A549 treated with RU486 at 1 μM for 4 hours (cell line): ENCODE measurements at places on chromosomes 12 and 14. TPM values are rescaled to one million over a fixed set of nuclear protein-coding genes. Genes with fewer than 3 reads are reported as not detected.

Gene NELL2
- 0.46 TPM in 1 of 5 replicates, not detected in the others for total RNA-seq

Gene TPPP2
- total RNA-seq, result not detected in 5 replicates

Gene ANKS1B
- 0.13 to 0.73 TPM (median 0.46 TPM) in 5 replicates for total RNA-seq

Gene RNASE11
- total RNA-seq, result not detected in 5 replicates

Gene RPL6
- 2,098 to 2,625 TPM (median 2,187 TPM) in 5 replicates for total RNA-seq

Gene TMTC1
- 0.01 to 0.18 TPM (median 0.09 TPM) in 5 replicates for total RNA-seq

Gene PIWIL1
- total RNA-seq, result not detected in 5 replicates

Gene TAS2R50
- total RNA-seq, result not detected in 5 replicates

Gene SYNDIG1L
- not detected in 5 replicates for total RNA-seq

Gene TAC3
- total RNA-seq, result 0.20 TPM in 1 of 5 replicates, not detected in the others

Gene TROAP
- total RNA-seq, result 83.7 to 108 TPM (median 90.5 TPM) in 5 replicates

Gene PLCZ1
- total RNA-seq, result not detected in 5 replicates

Gene GPR84
- not detected in 5 replicates for total RNA-seq

Gene SLCO1B3
- total RNA-seq, result 5.3 to 16.7 TPM (median 15.3 TPM) in 5 replicates

Gene DBX2
- not detected in 5 replicates for total RNA-seq

Gene CNTN1
- 44.4 to 61.2 TPM (median 56.7 TPM) in 5 replicates for total RNA-seq

Gene SRRM4
- not detected in 5 replicates for total RNA-seq

Gene ANO4
- 0.09 to 0.33 TPM (median 0.17 TPM) in 4 of 5 replicates, not detected in the other for total RNA-seq

Gene TRPV4
- 0.08 to 0.17 TPM (median 0.10 TPM) in 5 replicates for total RNA-seq

Gene MMP19
- 0.13 to 4.5 TPM (median 0.17 TPM) in 5 replicates for total RNA-seq

Gene GRIP1
- 3.0 to 7.8 TPM (median 4.3 TPM) in 5 replicates for total RNA-seq

Gene ERBB3
- 1.1 to 2.8 TPM (median 1.7 TPM) in 5 replicates for total RNA-seq

Gene JAG2
- 13.6 to 24.8 TPM (median 23.0 TPM) in 5 replicates for total RNA-seq

Gene PPM1H
- total RNA-seq, result 6.9 to 8.8 TPM (median 7.2 TPM) in 5 replicates

Gene AKAP5
- total RNA-seq, result 0.18 to 0.50 TPM (median 0.37 TPM) in 5 replicates

Gene NOXRED1
- total RNA-seq, result 0.07 to 0.14 TPM in 2 of 5 replicates, not detected in the others

Gene CACNA1C
- 0.02 TPM in 1 of 5 replicates, not detected in the others for total RNA-seq
